ENCODE measurements at places on chromosomes 16 and 17.
A peak's percentile ranks its signal among the peaks of the same experiment; 100 is the strongest.

- no peak for DNase-seq
Observed at GRCh38 chr17:49379926-49380325, 17.9 kb upstream of the ZNF652 start.

GRCh38 chr16:56975714-56976113, 13.6 kb upstream of the NLRC5 start:
- DNase-seq = peak; percentile 48

DNA sequence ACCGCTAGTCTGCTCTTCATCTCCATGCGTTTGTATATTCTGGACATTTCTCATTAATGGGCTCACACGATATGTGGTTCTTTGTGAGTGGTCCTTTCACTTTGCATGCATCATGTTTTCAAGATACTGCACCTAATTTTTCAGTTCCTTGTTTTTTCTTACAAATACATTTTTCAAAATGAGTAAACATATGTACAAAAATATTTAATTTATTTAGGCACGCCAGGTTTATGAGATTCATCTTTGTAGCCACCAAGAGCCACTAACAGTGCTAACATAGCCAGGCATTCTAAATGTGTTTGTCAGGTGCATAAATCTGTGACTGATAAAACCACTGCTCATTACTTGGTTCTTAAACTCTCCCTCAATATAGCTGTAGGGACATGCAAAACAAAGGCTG, 375.3 kb downstream of the WWOX start:
- DNase-seq = no peak

- no peak for DNase-seq
Observed at GRCh38 chr17:36133602-36134236, 30.1 kb downstream of the CCL4 start.

DNA sequence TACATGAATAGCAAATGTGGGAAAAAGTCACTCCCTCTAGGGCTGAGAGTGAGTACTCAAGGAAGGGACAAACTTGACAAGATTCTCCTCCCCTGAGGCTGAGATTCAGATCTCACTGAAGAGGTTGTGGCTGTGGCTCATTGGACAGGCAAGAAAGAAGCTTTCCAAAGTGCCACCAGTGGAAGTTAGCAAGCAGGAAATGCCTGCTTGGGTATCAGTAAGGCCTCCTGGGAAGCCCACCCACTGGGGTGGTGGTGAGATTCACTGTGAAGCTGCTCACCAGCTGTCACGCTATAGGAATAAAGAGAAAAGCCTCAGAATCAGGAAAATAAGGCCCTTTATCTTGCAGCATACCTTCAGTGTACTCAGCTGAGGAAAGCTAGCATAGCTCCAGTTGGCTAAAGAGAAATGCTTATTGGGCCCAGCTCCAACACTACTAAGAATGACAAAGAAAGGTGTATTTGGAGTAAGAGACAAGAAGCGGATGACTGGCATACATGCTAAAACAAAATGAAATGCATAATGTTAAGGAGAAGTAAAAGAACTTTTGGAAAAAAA, 274.4 kb upstream of the TOM1L1 start:
- no peak for DNase-seq
